ENCODE measurements at places on chromosomes 13 and 19. TPM values are rescaled to one million over a fixed set of nuclear protein-coding genes. Genes with fewer than 3 reads are reported as not detected.

- no peak for DNase-seq
Measured at GRCh38 chr19:19134687-19135158, 3.6 kb downstream of the TMEM161A start.

The CEACAM7 gene
- total RNA-seq: not detected

DNA sequence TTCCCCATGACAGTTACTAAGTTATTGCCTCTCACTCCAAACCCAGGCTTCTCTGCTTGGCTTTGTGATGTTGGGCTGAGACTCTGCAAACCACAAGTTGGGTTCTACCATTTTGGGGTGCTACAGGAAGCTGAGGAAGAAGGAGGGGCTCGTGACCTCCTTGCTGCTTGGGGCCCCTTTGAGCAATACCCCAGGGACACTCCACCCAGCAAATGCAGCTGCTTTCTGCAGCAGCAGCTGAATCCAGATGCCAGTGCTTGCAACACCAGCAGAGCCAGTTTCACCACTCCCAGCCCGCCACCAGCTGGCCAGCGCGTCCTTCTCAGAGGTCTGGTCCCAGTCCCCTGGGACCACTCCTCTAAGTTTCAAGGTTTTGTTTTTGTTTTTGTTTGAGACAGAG is 22.0 kb upstream of the UBAC2 start:
- DNase-seq: no peak

DNA sequence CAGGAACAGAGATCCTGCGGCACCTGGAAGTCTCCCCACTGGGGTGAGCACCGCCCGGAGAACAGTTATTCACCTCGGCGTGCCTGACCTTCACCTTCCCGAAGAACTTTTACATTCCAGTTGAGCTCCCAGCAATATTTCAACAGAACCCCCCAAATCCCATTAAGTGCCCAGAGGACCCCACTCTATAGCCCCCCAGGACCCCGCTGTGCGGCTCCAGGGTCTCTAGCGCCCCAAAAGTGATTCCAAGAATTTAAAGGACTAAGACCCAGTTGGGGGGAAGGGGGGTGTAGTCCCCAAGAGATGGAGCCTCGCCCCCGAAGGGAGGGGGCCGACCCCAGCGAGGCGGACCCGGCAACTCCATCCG is 480 bp downstream of the GPR108 start:
- peak; percentile 66 for DNase-seq

GRCh38 chr19:40908976-40909375 is 26.9 kb upstream of the CYP2A7 start:
- no peak for DNase-seq

- no peak for DNase-seq
Measured at GRCh38 chr19:54392105-54392504, 23.2 kb upstream of the TTYH1 start.

DNA sequence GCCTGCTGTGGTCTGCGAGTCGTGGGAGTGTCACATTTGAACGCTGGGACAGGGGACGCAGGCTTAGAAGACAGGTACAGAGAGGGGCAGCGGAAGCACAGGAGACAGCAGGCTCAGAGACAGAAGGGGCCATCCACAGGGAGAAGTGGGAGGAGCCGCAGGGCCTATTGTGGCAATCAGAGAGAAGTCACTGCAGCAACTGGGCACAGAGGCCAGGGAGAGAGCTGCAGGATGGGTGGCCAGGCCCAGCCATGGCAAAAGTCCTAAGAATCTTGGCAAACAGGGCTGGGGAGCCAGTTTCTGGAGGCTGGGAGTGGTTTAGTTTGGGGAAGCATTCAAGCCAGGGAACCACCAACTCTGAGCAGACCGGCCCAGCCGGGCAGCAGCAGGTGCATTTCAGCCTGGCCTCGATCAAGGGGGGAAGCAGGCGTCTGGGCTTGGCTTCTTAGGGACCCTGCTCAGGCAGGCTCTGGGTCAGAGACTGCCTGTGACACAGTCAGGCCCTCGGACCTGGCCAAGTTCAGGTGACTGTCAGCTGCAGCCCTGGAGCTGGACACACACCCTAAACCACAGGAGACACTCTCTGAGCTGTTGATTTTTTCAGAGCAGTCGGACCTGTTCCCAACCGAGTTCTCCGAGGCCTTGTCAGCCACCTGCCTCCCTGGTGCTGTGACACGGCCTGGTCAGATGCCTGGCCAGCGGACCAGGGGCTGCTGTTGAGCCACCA is 11.8 kb downstream of the SH3GL1 start:
- no peak for DNase-seq

The ANKLE1 gene
- 0.71 TPM for total RNA-seq

- DNase-seq: no peak
Measured at GRCh38 chr13:93222976-93223375, 3.6 kb upstream of the GPC6 start.
